ENCODE measurements at places on chromosomes 2 and 18. TPM values are rescaled to one million over a fixed set of nuclear protein-coding genes. Genes with fewer than 3 reads are reported as not detected.

The RAPGEF4 gene
- total RNA-seq, result 1.3 TPM

The KIAA1328 gene
- 5.7 TPM for total RNA-seq

The LIMS3 gene
- 1.9 TPM for total RNA-seq

The ABCG5 gene
- not detected for total RNA-seq

The ANKRD53 gene
- total RNA-seq, result 0.77 TPM

The CIB4 gene
- not detected for total RNA-seq

The MAP3K19 gene
- total RNA-seq, result not detected

The LOXL3 gene
- 7.3 TPM for total RNA-seq
